ENCODE measurements at places on chromosomes 6 and 20.

- no peak for DNase-seq
Measured at GRCh38 chr20:36117638-36118037, 36.9 kb upstream of the EPB41L1 start.

- DNase-seq, result no peak
Measured at GRCh38 chr20:35854713-35855348, 83.0 kb downstream of the PHF20 start.

- DNase-seq, result no peak
Measured at GRCh38 chr6:154169193-154169847, 130.3 kb downstream of the OPRM1 start.

GRCh38 chr20:8342391-8342790, 210.3 kb downstream of the PLCB1 start:
- DNase-seq, result no peak

DNA sequence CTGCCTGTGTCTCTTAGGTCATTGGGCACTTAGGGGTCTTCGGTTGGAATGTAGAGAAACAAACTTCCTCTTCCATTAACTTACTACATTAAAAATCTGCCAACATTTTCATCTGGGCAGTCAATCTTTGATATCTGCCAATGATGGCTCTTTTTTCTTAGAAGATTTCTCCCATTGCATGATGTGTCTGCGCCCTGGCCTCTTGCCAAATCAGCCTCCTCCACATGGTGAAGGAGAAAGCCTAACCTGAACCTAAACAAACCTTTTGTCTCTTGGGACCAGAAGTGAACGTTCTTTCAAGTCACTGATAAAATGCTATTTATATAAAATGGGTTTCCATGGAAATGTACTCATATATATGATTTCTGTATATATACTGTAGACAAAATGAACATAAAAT, 998.9 kb upstream of the GJE1 start:
- DNase-seq, result no peak

DNA sequence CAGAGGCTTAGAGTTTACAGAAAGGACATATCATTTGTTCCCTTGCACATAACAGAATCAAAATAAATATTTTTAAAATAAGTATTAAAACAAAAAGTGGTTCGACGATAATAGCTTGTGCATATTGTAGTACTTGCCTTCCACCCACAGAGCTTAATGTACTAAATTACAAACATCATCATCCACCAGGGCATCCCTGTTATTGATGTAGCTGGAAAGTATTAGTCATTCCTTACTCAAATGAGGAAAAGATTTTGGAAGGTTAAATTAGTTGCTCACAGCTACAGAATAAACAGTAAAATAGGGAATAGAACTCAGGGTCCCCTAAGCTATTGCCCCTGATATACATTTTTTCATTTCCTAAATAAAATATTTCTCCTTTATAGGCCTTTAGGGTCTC, 150.3 kb downstream of the PTPRK start:
- DNase-seq, result no peak

DNA sequence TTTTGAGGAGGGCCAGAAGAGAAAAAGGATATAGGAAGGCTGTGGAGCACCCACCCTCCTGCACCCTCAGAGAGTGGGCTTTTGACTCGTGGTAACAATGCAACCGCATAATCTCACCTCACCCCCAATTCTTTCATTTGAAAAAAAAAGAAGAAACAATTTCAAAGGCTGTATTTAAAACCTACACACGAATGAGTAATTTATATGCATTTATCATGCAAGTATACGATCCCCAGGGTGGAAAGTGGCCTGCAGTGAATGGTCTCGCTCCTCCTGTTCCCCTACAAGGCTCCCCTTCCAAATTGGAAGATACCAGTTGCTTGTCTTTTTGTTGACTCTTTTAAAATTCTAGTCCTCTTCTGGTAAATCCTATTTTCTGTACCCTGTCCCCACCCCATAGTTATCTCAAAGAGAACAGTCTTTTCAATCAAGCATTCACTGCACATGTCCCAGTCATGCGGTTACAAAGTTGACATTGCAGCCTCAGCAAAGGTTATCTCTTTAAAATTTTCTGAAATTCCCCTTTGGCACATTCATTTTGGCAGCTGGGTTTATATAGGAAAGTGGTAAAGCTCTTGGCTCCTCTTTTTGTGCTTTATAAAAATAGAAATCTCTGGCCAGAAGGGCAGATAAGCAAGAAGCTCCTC, 110.6 kb downstream of the ARID1B start:
- DNase-seq, result no peak

DNA sequence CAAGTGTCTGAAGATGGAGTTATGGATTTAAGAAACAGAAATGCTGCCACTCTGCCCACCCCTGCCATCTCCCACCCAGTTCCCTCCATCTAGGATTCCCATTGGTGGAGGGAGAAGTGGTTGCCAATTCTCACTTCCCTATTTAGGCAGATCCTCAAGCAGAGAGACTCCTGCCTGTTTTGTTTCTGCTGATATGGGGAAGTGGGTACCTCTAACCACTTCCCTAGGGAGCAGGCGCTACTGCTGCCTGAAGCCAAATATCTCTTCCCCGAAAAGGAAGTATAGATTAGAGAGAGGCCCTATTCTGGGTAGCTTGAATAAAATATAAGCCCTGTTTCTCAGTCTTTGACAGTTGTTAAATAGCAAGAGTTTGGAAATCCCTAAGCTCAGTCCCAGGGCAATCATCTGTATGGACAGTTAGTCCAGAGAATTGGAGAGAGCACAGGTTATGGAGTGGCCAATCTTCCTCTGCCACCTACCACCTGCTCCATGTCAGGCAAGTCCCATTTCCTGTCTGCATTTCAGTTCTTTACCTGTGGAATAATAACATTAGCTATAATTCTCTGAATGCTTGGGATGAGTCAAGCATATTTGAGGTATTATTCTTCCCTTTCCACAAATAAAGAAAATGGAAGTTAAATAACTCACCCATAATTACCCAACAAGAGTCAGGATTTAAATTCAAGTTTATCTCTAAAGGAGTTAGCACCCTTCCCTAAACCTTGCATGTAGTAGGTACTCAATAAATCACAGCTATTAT, 2.6 kb upstream of the ADGB start:
- no peak for DNase-seq

DNA sequence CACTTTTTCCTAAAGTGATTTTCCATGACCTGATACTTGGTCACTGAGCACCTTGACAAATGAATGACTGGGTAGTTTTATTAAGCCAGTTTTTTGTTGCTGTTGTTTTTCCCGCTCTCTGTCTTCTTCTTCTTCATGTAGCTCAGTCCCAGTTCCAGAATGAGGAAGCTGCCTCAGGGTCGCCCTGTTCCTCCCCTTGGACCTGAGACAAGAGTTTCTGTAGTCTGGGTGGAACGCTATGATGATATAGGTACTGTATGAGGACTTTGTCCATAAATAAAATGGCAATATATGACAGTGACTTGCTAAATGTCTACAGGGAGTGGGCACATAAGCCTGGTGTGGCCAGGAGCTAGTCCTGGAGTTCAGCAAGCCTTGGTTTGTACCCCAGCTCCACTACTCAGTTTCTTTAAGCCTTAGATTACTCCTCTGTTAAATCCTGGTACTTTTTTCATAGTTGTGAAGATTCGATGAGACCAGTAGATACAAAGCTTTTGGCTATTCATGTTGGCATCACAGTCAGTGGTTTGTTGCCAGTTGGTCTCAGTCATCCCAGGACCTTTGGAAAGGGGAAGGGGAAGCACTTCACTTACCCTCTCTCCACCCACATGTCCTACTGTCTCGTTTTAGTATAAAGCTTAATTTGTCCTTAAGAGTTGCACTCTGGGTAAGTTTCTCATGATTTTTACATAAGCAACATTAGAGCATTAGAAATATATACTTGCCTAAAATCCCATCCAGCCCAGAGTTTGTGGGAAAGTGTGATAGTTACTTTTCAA, 11.1 kb upstream of the ADIG start:
- DNase-seq, result no peak

- DNase-seq, result no peak
Measured at GRCh38 chr20:38673261-38673660, 51.0 kb upstream of the SLC32A1 start.

Measured in activated T-helper 1 cell treated with Interleukin-2 at 50 U/mL for 16 hours (primary cell).